ENCODE measurements at places on chromosomes 16 and 17.

- no peak for DNase-seq
These were observed 62.8 kb upstream of the ADCY9 start for GRCh38 chr16:4179020-4179419.

- DNase-seq = no peak
These were observed 129.0 kb downstream of the CDH13 start for GRCh38 chr16:82755570-82756282.

DNA sequence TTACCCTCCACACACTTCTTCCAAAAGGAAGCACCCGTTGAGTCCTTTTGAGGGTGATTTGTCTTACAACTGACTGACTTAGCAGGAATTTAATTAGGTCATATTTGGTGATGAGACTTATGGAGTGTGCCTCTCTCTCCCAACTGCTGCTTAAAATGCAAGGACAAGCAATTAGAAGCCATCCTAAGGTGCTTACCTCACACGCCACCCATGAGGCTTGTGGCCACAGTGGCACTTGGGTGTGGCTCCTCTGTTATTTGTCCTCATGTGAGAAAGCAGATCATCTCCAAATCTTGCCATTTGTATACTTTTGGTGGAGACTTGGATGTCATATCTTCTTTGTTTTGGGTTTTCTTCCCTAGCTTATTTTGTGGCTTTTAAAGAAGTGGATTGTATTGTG is 61.6 kb downstream of the WNT3 start:
- DNase-seq = no peak

- DNase-seq = no peak
These were observed 27.7 kb upstream of the CRHR1 start for GRCh38 chr17:45756266-45756991.

DNA sequence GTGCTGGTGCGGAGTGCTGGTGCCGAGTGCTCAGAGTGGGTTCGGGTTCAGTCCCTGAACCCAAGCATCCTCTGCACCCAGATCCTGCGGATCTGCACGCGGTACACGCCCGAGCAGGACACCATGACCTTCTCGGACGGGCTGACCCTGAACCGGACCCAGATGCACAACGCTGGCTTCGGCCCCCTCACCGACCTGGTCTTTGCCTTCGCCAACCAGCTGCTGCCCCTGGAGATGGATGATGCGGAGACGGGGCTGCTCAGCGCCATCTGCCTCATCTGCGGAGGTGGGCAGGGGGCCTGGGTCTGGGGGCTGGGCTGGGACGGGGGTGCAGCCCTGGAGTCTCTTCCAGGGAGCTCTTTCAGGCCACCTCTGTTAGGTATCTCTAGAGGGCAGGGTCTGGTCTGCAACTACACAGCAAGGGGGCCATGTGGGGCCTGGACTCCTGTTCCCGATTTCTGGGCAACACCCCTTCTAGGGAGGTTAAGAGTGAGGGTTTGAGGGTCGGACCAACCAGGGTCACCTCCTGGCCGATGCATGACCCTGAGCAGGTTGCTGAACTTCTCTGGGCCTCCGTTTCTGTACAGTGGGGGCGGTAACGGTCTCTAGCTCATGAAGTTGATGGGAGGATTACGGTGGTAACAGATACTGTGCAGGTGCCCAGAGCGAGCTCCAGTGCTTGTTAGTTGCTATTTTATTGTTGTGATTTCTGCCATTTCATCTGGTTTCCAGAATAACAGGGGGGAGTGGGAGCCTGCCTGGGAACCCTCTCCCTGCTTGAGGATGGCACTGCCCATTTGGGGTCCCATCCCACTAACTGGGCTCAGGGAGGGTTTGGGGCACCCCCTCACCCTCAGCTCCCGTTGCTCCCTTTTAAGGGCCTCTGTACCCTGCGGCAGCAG is 10.1 kb downstream of the GJD3 start:
- no peak for DNase-seq

DNA sequence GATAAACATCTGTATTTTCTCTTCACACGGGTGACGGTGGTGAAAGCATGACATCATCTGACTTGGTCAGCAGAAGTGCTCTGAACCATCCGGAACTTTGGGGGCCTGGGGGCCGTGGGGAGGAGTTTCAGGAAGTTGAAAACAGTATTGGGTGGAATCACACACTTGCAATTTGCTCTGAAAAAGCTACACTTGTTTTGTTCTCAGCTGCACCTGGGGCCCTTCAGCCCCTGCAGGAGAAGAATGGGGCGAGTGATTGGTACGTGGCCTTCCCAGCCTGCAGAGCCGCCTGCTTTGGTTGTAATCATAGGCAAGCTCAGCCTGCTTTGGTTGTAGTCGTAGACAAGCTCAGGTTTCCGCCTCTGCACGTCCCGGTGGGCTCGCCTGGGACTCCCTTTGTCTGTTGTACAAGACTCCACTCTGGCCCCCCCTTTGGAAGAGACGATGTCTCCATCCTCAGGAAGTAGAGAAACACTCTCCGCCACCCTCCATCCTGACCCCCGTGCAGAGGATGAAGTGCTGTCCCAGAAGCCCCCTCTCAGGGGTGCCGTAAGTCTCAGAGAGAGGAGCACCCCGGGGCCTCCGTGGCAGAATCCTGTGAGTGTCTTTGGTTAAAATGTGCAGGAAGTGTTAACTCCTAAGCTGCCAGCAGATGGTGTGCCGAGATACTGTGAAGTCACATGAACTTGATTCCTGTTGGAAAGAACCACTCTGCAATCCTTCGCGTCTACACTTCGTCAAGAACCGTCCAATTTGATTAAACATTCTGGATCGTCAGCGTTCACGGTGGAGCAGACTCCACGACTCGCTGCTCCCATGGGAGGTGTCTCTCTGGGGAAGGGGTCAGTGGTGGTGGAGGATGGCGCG is 5.4 kb downstream of the BANP start:
- peak; percentile 38 for DNase-seq

DNA sequence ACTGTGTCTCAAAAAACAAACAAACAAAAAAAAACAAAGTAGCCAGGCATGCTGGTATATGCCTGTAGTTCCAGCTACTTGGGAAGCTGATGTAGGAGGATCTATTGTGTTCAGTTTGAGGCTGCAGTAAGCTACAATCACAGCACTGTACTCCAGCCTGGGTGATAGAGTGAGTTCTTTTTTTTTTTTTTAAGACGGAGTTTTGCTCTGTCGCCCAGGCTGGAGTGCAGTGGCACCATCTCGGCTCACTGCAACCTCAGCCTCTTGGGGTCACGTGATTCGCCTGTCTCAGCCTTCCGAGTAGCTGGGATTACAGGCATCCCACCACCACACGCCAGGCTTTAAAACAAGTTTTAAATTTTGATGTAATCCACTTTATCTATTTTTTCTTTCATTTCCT is 80.2 kb upstream of the STAC2 start:
- no peak for DNase-seq

GRCh38 chr17:27550291-27550930 is 80.6 kb upstream of the LGALS9 start:
- DNase-seq = no peak

- no peak for DNase-seq
These were observed 1193.4 kb downstream of the CDH11 start for GRCh38 chr16:63928421-63928820.

DNA sequence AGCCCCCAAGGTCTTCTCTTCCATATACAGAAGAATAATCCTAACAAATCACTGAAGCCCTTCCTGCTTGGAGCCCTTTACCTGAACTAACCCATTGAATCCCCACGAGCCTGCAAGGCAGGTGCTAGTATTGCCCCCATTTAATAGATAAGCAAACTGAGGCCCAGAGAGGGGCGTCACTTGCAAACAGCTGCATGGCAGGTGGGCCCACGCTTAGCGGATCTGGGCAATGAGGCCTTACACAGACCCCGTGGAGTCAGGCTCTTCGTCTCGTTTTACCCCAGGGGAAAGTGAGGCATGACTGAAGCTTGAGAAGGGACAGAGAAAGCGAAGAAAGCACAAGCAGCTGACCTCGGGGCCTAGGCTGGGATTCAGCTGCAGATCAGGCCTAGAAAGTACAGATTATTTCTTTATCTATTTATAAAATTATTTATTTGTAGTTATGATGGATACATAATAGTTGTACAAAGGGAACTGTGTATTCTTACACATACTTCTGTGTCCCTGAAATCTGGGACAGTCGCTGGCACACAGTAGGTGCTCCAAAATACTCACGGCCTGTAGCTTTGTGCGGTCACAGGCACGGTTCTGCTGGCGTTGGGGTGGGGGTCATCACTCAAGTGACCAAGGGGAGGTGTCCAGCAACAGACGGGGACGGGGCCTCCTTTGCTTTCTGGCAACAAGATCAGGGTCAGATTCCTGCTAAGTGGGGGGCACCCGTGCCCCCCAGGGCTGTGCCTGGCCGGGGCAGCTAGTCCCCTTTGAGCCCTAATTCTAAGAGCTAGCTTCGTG is 223.2 kb upstream of the GSE1 start:
- no peak for DNase-seq

DNA sequence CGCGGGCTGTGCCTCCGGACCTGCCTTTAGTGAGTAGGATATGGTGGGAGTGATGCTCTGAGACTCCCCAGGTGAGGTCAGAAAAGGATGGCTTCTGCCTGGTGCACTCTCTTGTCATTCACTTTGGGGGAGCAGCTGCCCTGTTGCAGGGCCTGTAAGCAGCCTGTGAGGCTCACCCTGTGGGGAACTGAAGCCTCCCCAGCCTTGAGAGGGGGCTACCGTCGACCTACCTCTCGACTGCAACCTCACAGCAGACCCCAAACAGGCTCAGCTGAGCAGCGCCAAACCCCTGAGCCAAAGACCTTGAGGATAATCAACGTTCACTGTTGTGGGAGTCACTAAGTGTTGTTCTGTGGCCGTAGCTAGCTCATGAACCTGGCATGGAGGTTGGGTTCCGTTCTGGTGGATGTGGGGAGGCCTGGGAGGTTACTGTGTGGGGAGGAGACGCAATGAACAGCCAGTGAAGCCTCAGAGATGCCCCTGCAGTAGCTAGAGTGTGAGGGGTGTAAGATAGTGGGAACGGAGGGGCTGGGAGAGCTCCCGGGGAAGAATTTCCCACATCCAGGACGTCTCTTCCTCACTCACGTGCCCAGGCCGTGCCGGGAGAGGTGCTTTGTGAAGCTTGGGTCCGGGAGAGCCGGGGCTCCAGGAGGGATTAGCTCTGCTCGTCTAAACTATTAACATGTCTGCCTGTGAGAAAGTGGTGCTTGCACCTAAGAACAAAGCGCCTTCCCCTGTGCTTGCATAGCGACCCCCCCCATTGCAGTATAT is 38.8 kb downstream of the METRNL start:
- no peak for DNase-seq

DNA sequence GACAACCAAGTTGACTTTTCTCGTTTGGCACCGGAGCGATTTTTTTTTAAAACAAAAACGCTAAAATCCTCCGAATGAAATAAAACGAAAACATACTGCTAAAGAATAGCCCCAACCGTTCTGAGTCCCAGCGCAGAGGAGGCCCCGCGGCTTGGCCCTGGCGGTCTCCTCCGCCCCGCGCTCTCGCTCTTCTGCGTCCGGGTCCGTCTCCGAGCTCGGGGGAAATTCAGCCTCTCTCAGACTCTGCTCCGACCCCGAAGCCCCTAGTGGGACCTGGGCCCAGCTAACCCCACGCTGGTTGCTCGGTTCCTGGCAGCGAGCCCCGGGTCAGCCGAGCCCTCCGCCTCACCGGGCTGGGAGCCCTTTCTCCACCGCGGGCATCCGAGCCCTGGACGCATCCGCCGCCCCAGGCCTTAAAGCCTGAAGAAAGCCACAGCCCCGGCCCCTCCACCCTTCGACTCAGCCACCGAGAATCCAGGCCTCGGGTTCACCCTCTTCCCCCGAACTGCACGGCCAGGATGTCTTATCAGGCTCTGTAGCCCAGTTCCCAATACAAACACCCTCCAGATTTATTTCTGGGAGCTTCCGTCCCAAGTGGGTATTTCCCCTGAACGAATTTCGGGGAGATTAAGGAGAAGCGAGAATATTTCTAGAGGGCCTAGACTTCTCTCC is 1.2 kb downstream of the TBX2 start:
- no peak for DNase-seq

DNA sequence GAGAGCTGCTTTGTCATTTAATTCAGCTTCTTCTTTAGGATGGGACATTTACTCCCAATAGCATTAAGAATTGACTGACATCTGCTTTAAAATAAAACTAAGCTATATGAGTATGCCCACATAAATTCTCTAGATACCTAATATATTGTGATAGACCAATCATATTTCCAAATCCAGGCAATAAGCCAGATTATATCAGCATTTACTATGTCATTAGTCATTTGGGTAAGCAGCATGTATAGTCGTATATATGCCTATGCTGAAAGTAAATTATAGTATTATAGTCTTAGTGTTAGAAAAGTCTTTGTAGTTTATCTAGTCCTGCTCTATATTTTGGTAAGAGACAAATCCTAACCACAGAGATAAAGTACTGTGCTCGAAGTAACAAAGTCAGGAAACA is 958.1 kb downstream of the KCNJ2 start:
- DNase-seq = no peak

GRCh38 chr17:11668618-11669017 is 70.3 kb downstream of the DNAH9 start:
- no peak for DNase-seq

- DNase-seq = no peak
These were observed 12.7 kb downstream of the SEC14L1 start for GRCh38 chr17:77153472-77153871.

- DNase-seq = no peak
These were observed 302.9 kb downstream of the CPPED1 start for GRCh38 chr16:12500771-12501170.

- DNase-seq = no peak
These were observed 1.7 kb upstream of the RBBP6 start for GRCh38 chr16:24537474-24538337.

DNA sequence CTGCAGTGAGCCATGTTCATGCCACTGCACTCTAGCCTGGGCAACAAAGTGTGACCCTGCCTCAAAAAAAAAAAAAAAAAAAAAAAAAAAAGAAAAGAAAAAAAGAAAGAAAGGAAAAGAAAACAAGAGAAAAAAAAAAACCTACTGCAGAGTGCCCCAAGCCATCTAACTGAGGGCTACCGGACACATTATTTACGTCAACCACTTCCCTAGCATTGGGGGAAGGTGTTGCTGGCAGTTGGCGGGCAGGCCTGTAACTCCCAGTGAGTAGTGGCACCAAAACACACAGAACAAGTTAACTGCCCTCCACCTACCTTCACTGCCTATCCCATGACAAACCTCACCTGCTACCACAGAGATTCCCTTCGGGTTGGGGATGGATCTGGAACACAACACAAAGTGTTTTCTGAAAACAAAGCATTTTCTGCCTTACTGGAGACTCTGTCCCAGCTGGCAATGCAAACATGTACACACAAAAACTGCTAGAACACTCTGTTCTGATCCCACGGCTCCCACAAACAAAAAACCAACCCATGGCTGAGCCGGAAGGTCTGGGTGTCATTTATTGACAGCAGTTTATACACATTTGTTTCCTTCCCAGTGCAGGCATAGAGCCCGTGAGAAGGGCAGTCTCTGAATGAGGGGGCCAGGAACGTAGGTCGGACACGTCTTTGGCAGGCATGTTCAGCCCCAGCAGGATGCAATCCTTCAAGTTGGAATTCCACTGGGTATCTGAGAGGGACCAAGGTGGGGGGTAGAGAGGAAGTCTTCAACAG is 11.0 kb downstream of the PHB1 start:
- DNase-seq = no peak

- no peak for DNase-seq
These were observed 215.3 kb downstream of the ZNF423 start for GRCh38 chr16:49640581-49640980.
